ENCODE measurements at places on chromosomes 7 and 10.

DNA sequence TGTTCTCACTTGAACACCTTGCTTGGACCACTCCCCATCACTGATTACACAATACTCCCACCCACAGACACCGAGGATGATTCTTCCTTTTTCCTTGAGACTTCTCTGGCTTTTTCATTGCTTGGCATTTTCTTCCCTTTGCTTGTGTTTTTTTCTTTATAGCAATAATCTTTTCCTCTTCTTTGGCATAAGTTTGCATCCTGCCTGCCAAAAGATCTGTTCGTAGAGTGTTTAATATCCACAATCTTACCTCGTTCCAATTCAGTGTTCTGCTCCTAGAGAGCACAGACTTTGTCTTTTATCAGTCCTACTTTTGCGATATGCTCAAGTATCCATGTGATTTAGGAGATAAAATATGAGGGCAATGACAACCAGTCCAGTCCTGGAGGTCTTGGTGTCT is 303.3 kb upstream of the CDC14C start:
- DNase-seq: no peak

DNA sequence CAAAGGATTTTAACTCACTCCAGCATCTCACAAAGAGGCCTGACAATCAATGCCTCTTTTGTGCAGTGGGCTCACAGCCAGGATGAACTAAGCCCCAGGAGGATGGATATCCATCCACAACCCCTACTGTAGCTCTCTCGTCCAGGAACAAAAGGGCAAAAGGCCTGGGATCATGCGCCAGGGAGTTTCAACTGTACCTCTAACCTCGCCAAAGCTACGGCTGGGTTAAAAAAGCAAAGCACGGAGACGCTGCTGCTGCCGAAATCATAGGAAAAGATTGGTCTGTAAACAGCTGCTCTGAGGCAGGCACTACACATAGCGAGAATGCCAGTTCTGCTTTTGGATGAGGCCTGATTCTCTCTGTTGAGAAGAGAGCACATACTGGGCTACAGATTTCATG is 32.1 kb downstream of the VSTM4 start:
- no peak for DNase-seq

DNA sequence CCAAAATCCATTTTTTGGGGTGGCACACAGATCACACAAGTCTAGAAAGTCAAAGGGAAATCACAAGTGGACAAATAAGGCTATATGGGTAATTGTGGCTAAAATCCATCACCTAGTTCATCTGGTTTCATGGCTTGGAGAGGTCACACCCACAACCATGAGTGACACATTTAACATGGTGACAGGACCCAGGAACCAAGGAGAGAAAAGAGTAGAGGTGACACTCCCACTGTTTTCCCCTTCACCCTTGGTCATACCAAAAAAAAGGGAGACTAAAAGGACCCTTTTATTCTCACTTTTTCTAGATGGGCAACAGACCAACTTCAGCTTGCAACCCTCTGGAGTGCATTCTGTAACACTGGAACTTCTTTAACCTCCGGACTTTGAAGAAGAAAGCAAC is 46.2 kb upstream of the ZNF107 start:
- DNase-seq: no peak

DNA sequence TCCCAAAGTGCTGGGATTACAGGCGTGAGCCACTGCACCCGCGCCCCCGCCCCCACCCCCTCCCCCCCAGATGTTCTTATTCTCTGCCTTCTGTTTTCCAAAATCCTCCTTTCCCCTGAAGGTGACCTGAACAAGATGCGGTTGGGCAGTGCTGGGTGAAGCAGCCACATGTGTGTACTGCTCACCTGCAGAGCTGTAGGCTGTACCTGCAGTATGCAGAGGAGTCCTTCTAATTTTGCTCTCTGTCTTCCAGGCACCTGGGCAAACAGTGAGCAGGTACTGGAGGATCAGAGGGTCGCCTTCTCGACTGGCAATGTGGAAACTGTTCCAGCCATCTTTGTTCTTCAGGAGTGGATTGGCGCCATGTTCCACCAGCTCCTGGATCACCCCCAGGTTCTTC is 2.1 kb downstream of the ANKRD16 start:
- DNase-seq: no peak

DNA sequence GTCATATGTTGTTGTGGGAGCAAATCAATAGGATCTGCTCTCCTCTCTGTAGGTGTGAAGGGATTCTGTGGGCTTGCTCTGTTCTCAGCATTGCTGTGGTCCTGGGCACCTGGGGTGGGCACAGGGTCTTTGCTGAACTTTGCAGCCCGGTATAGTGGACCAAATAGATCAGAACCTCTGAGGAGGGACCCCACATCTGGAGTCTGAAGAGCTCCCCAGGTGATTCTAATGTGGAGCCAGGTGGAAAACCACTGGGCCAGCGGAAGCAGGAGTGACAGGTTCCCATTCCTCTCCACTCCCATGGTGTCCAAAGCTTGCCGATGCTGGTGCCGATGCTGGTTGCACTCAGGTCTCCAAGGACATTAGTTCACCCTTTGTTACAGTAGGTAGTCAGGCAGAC is 257.2 kb downstream of the GLRX3 start:
- DNase-seq: no peak

DNA sequence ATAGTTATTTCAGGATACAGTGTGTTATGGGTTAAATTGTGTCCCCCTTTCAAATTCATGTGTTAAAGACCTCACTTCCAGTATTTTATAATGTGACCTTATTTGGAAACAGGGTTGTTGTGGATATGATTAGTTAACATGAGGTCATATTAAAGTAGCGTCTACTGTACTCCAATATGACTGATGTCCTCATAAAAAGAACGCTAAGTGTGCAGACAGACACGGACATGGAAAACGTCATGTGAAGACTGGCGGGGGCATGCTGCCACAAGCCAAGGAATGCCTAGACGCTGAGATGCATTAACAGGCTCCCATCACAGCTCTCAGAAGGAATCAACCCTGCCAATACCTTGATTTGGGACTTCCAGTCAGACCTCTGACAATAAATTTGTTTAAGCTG is 1.5 kb upstream of the WDR37 start:
- DNase-seq: no peak

DNA sequence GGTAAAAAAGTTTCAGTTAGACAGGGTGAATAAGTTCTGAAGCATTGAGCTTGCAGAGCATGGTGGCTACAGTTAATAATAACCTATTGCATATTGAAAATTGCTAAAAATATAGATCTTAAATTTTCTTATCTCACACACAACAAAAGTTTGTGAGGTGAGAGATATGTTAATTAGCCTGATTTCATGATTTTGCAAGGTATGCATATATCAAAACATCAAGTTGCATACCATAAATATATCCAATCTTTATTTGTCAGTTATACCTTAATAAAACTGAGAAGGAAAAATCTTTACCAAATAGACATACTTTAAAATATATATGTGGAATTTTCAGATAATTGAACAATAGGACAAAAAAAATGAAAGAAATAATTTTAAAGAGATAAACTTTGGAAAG is 16.6 kb downstream of the TAC1 start:
- DNase-seq: no peak

- DNase-seq: no peak
Measured at GRCh38 chr10:47071891-47072290, 160.7 kb downstream of the PTPN20 start.

GRCh38 chr7:152312316-152312715 is 123.5 kb downstream of the KMT2C start:
- DNase-seq: no peak

DNA sequence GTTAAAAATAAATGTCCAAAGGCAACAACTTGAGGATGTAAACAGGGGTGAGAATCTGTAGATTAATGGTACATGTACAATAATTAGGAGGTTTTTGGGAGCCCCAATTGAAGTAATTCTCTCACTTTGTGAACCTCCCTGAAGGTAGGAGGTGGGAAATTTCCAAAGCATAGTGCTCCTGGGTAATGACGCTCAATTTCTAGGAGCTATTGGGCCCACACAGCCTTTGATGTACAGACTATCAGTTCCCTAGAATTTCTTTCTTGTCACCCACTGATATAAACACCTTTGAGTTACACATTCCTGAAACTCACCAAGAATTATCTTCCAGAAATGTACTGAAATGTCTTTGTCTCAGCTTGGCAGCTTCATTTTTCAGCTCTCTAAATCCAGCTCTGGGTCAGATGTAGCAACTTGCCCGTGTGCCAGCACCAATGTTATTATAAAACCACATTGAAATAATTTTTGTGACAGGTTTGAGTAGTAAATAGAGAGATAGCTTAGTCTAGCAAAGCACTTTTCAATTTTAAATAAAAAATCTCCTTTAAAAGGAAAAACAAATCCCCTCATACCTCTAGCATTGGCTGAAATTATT is 36.6 kb upstream of the GALNT17 start:
- DNase-seq: no peak

DNA sequence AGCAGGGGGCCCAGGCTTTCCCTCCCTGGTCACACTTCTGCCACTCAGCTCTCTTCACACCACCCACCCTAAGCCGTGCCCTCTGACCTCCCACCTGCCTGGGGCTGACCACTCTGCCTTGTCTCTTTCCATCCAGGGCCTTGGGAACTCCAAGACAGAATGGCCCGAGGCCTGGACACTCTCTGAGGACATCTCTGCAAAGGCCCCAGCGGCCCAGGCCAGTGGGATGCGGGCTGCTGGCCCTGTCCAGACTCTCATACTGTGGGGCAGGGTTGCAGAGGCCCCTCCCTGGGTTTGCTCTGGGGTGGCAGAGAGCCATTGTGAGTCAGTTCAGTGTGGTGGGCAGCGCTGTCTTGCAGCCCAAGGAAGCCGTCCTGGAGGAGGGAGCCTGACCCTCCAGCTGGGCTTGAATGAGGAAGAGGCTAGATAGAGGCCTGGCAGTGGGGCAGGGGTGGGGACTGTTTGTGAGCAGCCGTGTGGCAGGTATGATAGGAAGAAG is 39.9 kb upstream of the RABGEF1 start:
- no peak for DNase-seq

DNA sequence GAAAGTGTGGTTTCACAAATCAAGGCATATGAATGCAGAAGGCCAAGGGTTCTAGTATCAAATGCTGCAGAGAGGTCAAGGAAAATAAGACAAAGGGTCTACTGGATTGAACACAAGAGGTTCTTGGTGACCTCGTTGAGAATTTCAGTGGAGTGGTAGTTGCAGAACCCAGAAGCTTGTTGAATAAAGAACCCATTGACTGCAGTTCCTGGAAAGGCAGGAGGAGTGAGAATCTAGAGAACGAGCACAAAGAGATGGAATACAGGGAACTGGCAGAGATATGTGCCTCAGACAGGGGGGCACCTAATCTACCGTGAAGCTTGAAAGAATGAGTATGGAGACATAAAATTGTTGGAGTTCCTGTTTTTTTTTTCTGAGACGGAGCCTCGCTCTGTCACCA is 3.5 kb upstream of the SEPTIN7 start:
- DNase-seq: no peak

GRCh38 chr10:132788831-132789219 is 2.9 kb upstream of the NKX6-2 start:
- no peak for DNase-seq

- no peak for DNase-seq
Measured at GRCh38 chr7:29587195-29587808, 23.7 kb downstream of the PRR15 start.

- no peak for DNase-seq
Measured at GRCh38 chr10:127117125-127117524, 79.3 kb downstream of the INSYN2A start.

DNA sequence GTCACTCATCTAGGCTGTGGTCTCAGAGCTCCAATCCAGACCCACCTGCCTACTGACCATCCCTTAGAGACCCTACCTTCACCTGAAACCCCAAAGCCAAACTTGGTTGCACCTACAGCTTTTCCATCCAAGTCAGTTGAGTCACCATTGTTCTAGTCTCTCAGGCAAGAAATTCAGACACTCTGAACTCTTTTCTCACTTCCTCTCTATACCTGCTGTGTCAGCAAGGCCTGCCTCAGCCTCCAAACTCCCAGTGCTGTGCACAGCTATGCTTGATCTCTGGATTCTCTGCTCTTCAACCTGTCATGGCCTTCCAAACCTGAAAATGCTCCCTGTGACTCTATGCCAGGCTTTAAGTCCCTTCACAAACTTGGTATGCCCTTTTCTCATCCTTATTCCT is 47.4 kb upstream of the MTURN start:
- no peak for DNase-seq

- DNase-seq: no peak
Measured at GRCh38 chr7:122013065-122013464, 131.0 kb downstream of the AASS start.

GRCh38 chr10:79938728-79939406 is 10.0 kb downstream of the SFTPD start:
- DNase-seq: no peak

- DNase-seq: no peak
Measured at GRCh38 chr10:124695259-124695658, 48.9 kb downstream of the FAM53B start.

- DNase-seq: no peak
Measured at GRCh38 chr7:55509322-55509721, 63.0 kb downstream of the VOPP1 start.

- no peak for DNase-seq
Measured at GRCh38 chr10:107264742-107265141, 100.2 kb upstream of the SORCS1 start.

Data from stimulated activated CD4-positive, alpha-beta T cell treated with anti-CD3 and anti-CD28 coated beads, TNF-alpha, amount 100 ng/mL, for 1 hour (primary cell).